Panc1 (cell line): ENCODE measurements at places on chromosomes 12 and 14.

GRCh38 chr14:94559638-94560290 is 1.5 kb upstream of the SERPINA4 start:
- no peak for DNase-seq

DNA sequence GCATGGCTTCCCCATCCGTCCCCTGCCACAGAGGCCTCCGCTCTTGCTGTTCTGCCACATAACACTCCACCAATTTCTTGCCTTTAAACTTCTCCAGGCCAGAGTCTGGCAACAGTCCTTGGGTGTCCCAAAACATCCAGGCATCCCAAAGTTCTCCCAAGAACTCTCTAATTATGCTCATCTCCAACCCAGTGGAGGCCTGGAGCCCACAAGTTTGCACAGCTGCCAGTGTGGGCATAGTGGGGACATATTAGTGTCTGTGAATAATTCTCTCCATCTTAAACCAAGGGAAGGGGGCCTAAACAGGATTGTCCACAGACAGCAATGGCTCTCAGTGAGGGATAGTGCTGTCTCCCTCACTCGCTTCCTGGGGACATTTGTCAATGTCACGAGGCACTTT is 124.8 kb downstream of the NUAK1 start:
- no peak for DNase-seq

DNA sequence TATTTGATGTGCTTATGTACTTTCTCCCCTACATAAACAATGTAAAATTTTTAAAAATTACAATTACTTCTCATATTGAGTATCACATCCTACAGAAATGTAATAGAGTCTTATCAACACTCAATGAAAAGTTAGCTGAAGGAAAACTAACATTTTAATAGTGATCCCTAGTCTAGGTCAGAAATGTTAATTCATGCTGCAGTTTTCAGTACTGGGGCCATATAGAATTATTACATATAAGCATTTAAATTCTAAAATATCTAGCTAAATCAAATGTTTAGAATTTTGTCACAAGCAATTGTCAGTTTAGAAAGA is 37.8 kb downstream of the SLC6A15 start:
- no peak for DNase-seq

DNA sequence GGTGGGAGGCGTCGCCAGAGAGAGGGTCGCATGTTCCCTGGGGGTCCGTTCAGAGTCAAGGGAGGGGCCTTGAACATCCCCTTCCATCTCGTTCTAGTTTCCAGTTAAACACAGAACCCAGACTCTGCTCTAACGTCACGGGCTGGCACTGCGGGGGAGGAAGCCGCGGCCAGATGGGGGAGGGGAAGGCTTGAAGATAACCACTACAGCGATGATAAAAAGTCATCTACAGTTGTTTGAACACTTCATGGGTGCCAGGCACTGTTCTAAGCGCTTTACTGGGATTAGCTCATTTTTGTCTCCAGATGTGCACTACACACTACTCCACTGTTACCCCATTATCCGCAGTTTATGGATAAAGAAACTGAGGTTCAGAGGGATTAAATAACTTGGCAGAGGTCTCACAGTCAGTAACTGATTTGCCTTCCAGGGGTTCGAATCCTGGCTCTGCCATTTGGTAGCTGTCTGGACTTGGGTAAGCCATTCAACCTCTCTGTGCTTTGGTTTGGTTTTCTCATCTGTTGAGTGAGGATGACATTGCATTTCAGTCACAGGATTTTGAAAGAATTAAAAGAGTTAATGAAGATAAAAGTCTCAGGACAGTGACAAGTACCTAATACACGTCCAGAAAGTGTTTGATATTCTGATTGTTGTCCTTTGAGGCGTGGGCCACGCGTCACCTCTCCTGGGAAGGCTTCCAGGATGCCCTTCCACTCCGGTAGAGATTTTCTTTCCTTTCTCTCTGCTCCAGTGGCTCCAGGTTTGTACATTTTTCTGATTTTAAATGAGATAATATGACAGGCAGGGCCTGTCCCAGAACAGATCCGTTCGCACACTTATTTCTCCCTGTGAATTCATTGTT is 798 bp upstream of the RASAL1 start:
- no peak for DNase-seq

- no peak for DNase-seq
Observed at GRCh38 chr14:76643887-76644286, 117.4 kb upstream of the VASH1 start.

GRCh38 chr12:90174198-90174510 is 465.5 kb upstream of the ATP2B1 start:
- DNase-seq = no peak

DNA sequence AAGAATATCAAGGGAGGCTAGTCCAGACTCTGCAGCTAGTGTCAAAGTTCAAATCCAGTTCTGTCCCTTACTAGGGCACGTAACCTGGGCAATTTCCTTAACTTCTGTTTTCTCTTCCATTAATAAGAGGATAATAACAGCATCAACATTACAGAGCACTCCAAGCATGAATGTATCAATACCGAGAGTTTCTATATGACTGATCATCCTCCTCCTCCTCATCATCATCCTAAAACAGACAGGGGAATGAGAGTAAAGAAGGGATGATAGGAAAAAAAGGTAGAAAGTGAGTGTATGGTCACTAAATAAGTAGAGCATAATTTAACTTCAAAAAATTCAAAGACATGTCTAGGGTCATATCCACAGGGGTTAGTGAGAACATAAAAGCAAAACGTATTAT is 171.4 kb downstream of the NDUFA12 start:
- DNase-seq = no peak

- no peak for DNase-seq
Observed at GRCh38 chr12:6854036-6854435, 2.1 kb downstream of the USP5 start.

- no peak for DNase-seq
Observed at GRCh38 chr12:102043928-102044327, 17.9 kb downstream of the WASHC3 start.

DNA sequence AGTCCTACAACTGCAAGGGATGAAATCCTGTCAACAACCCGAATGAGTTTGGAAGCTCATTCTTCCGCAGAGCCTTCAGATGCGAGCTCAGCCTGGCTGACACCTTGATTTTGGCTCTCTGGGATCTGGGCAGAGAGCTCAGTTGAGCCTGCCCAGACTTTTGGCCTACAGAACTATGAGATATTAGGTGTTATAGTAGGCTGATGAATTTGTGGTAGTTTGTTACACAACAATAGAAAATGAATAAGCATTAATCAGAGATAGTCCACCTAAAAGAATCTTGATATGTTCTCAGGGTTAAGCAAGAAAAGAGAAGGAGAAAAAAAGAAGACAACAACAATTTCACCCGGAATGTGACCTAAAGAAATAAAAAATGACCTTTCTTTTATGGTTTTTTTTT is 30.4 kb upstream of the GZMB start:
- no peak for DNase-seq

- DNase-seq = no peak
Observed at GRCh38 chr12:77161944-77162343, 96.6 kb upstream of the E2F7 start.
